ENCODE measurements at places on chromosomes 3 and 15.

- DNase-seq, result no peak
These were observed 34.3 kb downstream of the RNU5B-1 start for GRCh38 chr15:65338823-65339222.

DNA sequence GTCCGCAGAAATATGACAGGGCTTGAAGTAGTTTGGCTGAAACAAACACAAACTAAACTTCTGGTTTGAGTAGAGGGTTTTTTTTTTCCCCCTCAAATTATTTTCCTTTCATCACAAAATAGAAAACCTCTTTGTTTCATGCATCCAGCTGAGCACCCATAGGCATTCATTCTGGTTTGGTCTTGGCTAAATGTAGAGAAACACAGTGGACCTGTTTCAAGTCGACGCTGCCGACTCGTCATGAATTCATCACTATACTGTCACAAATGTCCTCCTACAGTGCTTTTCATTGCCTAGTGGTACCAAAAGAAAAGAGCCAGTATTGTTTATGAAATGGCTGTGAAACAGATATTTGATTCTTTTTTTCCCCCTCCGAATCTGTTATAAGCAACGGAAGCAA is 52.4 kb upstream of the GYG1 start:
- DNase-seq, result no peak

GRCh38 chr15:43219929-43220928 is 589 bp downstream of the EPB42 start:
- no peak for DNase-seq

DNA sequence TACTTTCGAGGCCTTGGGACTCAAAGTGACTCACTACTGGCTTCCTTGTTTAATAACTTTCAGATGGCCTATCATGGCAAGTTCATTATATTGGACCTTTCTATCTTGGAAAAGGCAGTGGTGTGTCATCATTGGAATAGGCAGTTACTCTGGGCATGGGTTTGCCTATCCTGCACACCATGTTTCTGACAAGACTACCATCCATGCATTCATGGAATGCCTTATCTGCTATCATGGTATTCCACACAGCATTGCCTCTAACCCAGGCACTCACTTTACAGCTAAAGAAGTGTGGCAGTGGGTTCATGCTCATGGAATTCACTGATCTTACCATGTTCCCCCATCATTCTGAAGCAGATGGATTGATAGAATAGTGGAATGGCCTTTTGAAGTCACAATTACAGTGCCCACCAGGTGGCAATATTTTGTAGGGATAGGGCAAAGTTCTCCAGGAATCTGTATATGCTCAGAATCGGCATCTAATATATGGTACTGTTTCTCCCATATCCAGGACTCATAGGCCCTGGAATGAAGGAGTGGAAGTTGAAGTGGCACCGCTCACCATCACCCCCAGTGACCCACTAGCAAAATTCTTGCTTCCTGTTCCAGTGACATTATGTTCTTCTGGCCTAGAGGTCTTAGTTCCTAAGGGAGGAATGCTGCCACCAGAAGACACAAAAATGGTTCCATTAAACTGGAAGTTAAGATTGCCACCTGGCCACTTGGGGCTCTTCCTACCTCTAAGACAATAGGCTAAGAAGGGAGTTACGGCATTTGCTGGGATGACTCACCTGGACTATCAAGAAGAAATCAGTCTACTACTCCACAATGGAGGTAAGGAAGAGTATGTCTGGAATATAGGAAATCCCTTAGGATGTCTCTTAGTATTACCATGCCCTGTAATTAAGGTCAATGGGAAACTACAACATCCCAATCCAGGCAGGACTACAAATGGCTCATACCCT is 1161.4 kb downstream of the SI start:
- DNase-seq, result no peak

- no peak for DNase-seq
These were observed 107.4 kb downstream of the UBE3A start for GRCh38 chr15:25331404-25331803.

GRCh38 chr3:189772584-189772983 is 141.4 kb downstream of the TP63 start:
- peak; percentile 49 for DNase-seq

- no peak for DNase-seq
These were observed 93.5 kb downstream of the FLNB start for GRCh38 chr3:58101499-58102389.

GRCh38 chr15:79593119-79593869 is 161.2 kb downstream of the MINAR1 start:
- no peak for DNase-seq

GRCh38 chr3:61894988-61895935 is 333.9 kb downstream of the PTPRG start:
- peak; percentile 57 for DNase-seq

GRCh38 chr15:62365795-62366442 is 200.8 kb upstream of the C2CD4B start:
- no peak for DNase-seq

- no peak for DNase-seq
These were observed 33.2 kb downstream of the RAB27A start for GRCh38 chr15:55256281-55257011.

DNA sequence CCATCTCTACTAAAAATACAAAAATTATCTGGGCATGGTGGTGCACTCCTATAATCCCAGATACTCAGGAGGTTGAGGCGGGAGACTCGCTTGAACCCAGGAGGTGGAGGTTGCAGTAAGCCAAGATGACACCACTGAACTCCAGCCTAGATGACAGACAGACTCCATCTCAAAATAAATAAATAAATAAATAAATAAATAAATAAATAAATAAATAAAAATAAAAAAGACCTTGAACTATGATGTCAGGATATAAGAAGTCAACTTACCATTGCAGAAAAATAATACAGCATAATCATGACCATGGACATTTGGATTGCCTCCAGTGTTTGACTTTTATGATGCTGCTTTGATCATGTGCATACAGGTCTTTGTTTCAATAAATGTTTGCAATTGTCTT is 484.3 kb upstream of the ROBO1 start:
- DNase-seq, result no peak
